CD4-positive, alpha-beta T cell treated with Interleukin-6 for 4 hours (primary cell): ENCODE measurements at places on chromosomes 5 and 9.

- DNase-seq, result no peak
Observed at GRCh38 chr9:103713631-103714030, 380.5 kb upstream of the SMC2 start.

GRCh38 chr5:9239626-9240025 lies 306.2 kb downstream of the SEMA5A start:
- DNase-seq, result no peak

DNA sequence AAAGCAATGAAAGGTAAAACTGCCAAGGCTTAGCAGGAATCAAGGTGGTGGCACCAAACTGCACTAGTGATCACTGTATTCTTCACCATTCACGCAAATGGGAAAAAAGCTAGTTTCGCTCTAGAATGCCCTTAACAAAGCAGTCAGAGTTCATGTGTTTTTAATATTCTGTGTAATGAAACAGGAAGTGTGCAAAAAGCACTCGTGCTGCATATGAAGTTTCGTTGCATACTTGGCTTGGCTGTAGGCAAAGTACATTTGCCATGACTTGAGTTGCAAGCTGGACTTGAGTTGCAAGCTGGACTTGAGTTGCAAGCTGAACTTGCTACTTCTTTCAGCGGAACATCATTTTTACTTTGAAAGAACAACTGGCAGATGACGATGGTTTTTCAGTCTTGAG lies 55.4 kb downstream of the FOXI1 start:
- no peak for DNase-seq

DNA sequence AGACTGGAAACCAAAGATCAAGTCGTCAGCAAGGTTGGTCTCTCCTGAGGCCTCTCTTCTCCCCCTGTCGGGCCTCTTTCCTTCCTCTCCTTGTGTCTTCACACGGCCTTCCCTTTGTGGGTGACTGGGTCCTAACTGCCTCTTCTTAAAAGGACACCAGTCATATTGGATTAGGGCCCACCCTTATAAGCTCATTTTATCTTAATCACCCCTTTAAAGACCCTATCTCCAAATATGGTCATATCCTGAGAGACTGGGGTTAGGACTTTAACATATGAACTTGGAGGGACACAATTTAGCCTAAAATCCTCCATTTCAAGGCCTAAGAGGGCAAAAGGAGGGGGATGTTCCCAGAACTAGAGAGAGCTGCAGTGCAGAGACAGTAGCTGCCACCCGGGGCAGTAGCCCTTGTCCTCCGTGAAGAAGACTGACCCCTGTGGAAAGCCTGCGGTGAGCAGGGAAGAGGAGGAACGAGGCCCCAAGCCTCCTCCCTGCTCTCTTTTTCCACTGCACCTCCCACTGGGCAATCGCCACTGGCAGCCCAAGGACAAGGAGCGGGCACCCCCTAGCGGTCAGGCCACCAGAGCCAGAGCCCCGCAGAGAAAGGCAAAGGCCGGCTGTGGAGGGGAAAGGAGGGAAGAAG lies 34.9 kb downstream of the CFAP90 start:
- DNase-seq, result peak; percentile 63

DNA sequence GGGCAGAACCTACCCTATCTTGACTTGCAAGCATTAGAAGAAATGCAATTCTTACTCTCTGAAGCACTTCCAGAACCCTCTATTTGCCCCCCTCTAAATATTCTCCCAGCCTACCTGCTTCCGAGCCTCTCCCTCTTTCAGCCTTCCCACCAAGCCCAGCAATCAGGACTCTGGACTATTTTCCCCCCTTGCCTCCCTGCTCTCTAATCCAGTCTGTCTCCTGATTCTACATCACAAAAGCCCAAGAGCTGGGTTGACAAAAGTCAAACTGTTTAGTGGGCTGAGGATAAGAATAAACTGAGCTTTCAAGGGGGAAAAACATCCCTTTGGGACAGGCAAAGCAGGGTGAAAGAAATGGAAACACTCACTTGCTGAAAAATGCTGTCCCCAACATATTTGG lies 123.2 kb upstream of the KIF2A start:
- DNase-seq, result no peak

DNA sequence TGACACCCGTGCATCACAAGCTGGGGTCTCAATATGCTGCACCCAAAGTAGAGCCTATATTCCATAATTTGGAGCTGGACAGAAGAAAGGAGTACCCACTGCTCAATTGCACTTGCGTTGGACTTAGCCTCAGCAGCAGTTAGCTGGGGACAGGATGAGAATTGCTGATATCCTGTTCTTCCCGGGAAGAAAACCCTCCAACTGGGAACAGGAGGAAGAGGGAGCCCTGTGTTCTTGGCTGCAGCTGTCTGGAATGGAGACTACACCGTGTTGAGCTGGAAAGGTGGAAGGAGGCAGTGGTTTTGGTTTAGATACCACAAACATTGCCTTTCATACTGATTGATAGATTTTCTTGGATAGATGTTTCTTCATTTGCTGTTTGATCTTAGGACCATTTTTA lies 24.6 kb downstream of the CNTLN start:
- DNase-seq, result no peak

GRCh38 chr9:124290743-124291554 lies 33.2 kb downstream of the NEK6 start:
- DNase-seq, result no peak
